Brain microvascular endothelial cell (primary cell): ENCODE measurements at places on chromosomes 1 and 21.

- no peak for DNase-seq
Observed at GRCh38 chr1:168887381-168887780, 158.4 kb upstream of the DPT start.

DNA sequence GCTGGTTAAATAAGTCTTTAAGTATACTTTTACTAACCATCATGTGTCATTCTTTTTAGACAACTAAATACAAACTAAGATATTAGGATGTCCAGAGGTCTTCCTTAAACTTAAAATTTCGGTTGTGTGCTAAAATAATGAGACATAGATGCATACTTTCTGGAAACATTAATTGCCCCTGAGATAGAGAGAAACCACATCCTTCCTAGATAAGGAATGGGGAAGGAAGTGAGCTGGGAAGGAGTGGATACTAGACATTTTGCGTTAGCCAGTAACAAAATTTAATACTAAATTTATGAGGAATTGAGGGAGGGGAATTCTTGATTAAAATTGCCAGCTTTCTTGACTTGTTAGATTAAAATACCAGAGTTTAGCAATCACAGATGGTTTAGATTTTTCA is 37.1 kb upstream of the PTGS2 start:
- DNase-seq, result no peak

DNA sequence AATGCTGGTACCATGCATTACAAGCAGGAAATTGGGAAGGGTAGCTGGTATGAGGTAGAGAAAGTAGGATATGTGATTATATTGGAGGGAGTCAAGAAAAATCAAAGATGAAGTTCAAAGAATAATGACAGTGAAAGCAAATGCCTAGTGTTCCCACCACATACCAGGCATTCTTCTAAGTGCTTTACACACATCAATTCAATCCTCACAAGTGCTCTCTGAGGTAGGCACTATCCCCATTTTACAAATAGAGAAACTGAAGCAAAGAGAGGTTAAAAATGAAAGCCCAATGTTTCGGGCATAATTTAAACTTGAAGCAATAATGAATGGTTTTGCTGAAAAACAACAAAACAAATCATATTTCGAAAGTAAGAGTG is 40.1 kb upstream of the MCOLN3 start:
- no peak for DNase-seq

DNA sequence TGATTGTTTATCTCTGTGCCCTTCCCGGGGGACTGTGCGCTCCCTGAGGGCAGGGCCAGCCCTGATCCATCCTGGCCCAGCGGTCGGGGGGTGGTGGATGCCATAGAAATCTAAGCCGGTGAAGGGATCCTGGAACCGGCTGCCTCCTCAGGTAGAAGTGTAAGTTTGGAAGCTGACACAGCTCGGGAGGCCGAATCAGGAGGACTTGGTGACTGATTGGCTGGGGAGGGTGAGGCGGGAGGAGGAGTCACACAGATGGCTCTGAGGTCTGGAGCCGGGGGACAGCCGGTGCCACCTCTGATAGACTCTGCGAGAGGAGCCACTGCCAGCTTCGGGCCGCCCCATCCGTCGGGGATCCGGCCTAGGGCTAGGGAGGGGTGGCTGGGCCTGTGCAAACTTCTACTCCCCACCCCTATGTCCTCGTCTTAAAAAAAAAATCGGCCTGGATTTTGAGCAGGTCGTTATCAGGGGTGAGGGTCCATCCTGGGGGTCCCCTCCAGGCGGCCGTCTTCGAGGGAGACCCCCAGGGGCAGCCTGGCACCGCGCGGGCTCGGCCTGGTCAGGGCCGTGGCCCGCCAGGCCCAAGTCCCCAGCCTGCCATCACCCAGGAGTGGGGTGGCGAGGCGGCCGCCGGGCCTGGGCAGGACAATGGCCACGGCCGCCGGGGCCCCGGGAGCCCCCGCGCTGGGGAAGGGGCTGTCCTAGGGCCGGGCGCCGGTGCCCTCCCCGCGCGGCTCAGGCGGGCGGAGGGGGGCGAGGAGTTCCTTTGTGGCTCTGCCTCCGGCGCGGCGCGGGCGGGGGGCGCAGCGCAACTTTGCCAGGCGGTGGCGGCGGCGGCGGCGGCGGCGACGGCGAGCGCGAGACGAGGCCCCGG is 708 bp upstream of the ZNF362 start:
- DNase-seq, result peak; percentile 14

GRCh38 chr1:155012776-155013602 is 10.4 kb downstream of the ZBTB7B start:
- no peak for DNase-seq
